Iris pigment epithelial cell (primary cell): ENCODE measurements at places on chromosomes 4 and X.

DNA sequence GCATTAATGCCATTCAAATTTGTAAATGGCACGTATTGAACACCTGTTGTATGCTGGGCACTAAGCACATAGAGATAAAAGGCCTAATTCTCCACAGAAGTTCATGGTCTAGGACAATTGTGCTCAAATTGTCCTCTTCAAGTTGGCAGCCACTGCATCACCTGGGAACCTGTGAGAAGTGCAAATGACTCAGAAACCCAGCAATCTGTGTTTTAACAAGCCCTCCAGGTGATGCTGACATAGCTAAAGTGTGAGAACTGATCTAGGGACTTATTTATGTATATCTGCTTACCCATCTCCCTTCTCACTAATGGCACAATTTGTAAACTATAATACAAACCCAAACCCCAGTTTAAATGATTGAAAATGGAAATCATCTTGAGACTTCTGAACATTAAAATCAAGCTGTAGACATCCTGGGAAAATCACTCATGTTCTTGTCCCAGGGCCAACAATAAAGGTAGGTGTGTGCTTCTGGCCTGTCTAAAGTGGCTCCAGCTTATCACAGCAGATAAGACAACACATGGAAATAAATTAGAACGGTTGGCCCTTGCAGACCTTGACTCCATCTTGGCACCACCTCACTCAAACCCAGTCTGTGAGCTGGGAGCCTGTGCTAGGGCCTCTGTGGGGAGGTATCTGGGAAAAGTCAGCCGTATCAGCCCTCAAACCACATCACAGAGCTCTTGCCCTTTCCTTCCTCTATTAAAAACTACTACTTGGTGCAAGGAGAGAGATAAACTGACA, 46.8 kb downstream of the UCHL1 start:
- no peak for DNase-seq

DNA sequence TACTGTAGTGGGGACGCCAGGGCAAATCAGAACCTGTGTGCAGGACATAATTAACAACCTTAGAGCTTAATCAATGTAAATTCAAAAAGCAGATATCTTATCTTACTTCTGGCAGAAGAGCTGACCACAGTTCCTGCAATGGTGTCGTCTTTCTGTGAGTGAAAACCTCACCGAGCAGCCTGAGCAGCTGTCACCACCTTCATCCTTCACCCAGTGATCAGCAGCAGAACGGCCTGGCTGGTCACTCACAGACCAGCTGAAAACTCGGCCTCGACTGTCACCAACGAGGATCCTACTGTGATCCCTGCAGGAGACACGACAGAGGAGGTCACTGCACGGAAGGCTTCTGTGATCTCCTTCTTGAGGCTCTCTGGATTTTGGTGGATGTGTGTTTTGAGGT, 94.2 kb downstream of the CDS1 start:
- no peak for DNase-seq

- DNase-seq = peak; percentile 51
Measured at GRCh38 chr4:93776386-93777080, 52.0 kb upstream of the ATOH1 start.

DNA sequence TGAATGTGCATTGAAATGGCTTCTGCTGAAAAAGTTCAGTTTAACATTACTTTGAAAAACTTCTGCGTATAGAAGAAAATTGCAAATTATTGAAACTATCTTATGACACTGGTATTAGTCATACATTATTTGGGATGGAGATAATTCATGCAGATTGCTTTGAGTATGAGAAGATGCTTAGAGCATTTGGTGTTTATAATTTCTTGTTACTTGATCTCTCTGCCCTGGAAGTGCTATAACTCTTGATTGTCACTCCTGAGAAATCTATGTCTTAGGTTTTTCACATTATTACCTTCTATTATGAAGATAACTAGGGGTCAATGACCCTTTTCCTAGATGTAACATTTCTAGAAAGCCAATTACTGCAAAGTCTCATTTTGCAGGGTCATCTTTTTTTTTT, 36.4 kb downstream of the TMEM131L start:
- peak; percentile 54 for DNase-seq

- DNase-seq = no peak
Measured at GRCh38 chr4:1531683-1532548, 125.7 kb upstream of the NKX1-1 start.

GRCh38 chr4:153433754-153434105, 32.4 kb upstream of the TMEM131L start:
- no peak for DNase-seq

- DNase-seq = no peak
Measured at GRCh38 chr4:57945298-57945697, 835.1 kb upstream of the IGFBP7 start.

DNA sequence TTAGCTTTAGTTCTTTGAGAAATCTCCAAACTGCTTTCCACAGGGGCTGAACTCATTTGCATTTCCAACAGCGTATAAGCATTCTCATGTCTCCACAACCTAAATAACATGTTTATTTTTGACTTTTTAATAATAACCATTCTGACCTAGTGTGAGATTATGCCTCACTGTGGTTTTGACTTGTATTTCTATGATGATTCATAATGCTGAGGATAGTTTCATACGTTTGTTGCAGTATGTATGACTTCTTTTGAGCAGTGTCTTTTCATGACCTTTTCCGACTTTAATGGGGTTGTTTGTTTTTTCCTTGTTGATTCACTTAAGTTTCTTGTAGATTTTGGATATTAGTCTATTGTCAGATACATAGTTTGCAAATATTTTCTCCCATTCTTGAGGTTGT, 1833.0 kb upstream of the PCDH10 start:
- no peak for DNase-seq

- no peak for DNase-seq
Measured at GRCh38 chrX:10208281-10208856, 51.6 kb downstream of the CLCN4 start.

DNA sequence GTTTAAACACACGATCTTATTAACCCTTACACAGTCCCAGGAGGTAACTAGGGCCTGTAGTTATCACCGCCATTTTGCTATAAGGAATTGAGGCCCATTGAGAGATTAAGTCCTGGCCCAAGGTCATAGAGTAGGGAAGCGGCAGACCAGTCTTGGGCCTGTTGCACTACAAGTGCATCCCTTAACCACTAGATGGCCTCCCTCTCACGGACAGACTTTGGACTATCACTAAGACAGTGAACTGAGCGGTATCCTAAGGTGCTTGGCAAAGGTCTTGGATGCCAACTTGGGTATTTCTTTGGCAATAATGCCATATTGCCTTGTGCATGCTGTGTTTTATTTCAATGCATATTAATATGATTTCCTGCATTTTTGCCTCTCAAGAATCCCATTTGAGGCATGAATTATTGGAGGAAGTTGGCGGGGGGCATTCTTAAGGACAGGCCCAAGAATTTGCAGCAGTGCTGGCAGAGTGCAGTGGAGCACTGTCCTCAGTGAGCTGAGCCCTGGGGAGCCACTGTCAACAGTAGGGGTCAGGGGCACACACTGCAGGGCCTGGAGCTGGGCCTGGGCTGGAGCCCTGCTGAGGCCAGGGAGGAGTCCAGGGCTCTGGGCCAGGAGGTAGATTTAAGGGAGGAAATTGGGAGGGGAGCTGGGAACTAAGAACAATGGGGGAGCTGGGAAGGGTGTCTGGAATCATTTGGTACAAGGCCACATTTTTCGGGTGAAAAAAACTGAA, 147.4 kb downstream of the SMIM20 start:
- DNase-seq = peak; percentile 66

DNA sequence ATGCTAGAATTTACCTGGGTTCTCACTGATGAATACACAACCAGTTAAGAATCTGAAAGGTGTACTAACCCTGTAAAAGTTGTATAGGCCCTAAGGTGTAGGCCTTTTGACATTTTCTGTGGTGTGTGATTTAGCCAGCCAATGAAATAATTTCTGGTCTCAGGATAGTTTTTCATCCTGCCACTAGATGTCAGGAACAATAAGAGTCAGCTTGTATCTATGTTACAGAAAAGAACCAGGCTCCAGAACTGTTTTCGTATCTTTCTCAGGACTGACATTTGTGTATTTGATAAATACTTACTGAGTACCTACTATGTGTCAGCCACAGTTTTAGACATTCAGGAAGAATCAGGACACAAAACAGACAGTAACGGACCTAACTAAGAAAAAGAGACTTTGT, 673.6 kb upstream of the TENM3 start:
- DNase-seq = peak; percentile 67

GRCh38 chr4:141884070-141884469, 247.7 kb downstream of the IL15 start:
- DNase-seq = no peak

GRCh38 chr4:150080337-150080736, 2.1 kb downstream of the DCLK2 start:
- DNase-seq = no peak

DNA sequence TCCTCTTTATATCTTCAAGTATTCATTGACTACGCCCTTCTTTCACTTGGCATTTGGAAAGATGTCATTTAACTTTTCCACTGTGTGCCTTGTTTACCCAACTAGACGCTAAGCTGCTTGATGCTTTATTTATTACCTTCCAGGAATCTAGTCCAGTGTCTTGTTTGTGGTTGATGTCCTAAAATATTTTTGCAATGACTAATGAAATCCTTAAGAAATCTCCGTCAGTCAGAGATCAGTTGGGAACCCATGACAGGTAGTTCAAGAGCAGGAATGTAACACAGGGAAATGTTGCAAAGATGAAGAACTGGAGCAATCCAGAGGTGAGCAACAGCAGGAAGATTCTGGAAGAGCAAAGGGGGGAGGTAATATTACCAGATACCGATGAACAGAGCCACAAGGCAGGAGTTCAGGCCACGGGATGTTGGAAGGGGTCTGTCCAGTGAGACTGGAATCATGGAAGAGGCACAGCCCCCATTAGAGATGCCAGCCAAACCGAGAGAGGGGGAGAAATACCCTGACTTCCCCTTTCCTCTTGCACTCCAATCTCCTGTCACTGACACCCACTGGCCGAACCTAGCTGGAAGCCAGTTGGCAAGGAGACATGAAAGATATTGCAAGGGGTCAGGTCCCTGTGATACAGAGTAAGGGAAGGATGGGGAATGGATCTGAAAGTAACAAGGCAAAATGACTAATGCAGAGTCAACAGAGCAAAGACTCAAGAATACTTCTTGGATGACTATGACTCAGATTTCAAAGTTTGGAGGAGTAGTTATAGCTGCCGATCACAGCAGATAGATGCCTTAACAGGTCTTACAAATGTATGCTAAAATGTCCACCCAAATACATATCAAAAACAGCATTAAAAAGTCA, 62.7 kb upstream of the PHKA2 start:
- peak; percentile 47 for DNase-seq

DNA sequence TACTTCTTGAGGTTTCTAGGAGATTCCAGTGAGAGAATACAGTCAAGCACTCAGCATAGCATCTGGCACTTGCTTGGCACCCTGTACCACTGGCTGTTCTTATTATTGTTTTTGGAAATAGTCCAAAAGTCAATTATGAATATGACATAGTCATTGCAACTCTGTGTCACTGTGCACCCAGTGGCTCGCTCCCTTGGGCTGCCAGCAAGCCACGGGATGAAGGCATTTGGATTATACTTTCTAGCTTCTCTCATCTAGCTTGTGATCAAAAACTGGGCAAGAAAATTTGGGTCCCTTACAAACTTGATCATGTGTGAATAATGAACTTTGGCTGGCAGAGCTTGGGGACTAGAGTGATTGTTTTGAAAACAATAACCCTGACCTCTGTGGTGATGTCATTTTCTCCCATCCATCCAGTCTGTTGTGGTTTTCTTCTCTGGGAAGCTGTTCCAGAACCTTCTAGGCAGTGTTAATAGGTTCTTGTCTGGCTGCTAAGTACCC, 32.7 kb upstream of the LIMCH1 start:
- DNase-seq = peak; percentile 41

DNA sequence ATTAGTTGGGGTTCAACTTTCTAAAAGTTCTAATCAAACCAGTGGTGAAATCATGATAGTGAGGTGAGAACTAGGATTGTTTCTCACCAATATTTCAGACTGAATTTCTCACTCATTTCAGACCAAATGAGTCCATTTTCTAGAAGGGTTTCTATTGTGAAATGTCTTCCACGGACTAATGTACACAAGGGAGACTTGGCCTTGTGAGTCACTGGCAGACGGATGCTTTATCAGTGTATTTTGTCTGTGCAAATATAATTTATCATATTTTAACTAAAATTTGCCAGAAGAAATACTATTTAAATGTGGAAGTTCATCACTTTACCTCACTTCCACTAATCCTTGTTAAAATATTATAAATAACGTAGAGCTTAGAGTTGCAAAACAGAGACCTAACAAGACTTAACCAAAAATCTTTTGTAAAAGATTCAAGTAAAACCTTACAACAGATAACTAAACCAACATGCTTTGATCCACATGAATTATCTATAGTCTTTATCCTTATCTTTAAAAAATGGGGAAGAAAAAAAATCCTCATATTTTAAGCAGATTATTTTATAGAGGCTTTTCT, 506.0 kb upstream of the FAM241A start:
- peak; percentile 89 for DNase-seq

DNA sequence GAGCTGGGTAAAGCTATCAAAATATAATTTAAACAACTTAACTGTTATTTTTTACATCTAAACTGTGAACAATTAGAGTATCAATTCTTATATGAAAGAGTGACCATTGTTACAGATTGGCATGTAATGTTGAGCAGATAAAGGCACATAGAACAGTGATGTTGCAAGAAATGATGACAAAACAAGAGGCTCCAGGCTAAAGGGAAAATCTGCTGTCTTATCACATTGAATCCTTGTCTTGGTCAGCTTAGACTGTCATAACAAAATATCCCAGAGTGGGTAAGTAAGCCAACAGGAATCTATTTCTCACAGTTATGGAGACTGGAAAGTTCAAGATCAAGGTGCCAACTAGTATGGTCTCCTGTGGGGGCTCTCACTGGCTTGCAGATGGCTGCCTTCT, 154.1 kb upstream of the PPP3CA start:
- peak; percentile 17 for DNase-seq

- DNase-seq = no peak
Measured at GRCh38 chrX:69280933-69281332, 115.7 kb upstream of the PJA1 start.

- peak; percentile 52 for DNase-seq
Measured at GRCh38 chr4:113052379-113052951, 3.0 kb downstream of the ANK2 start.

DNA sequence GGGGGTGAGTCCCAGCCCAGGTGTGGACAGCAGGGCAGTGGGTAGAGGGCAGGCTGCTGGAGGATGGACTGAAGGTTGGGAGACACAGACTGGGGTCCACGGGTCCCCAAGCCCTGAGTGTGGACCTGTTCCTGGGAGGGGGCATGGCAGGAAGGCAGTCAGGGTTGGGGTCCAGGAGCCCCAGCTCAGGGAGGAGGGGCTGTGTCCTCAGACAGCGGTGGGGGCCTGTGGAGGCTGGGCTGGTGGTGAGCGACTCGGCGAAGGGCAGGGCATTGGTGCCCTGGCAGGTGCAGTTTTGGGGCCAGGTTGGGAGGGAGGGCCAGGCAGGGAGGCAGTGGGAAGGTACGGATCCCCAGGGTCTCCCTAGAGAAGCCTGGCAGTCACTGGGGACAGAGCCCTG, 34.0 kb downstream of the DOK7 start:
- DNase-seq = no peak

GRCh38 chrX:40504801-40505605, 75.8 kb upstream of the ATP6AP2 start:
- peak; percentile 92 for DNase-seq

GRCh38 chr4:7432531-7433375, 2.0 kb downstream of the PSAPL1 start:
- DNase-seq = no peak

- peak; percentile 73 for DNase-seq
Measured at GRCh38 chr4:168562041-168562571, 65.3 kb downstream of the PALLD start.
